Epithelial cell of esophagus (primary cell): ENCODE measurements at places on chromosomes 5 and 9.

- peak; percentile 63 for DNase-seq
Measured at GRCh38 chr5:69230181-69230580, 4.5 kb upstream of the CDK7 start.

GRCh38 chr9:105971986-105972385 lies 277.6 kb downstream of the TMEM38B start:
- DNase-seq: no peak

DNA sequence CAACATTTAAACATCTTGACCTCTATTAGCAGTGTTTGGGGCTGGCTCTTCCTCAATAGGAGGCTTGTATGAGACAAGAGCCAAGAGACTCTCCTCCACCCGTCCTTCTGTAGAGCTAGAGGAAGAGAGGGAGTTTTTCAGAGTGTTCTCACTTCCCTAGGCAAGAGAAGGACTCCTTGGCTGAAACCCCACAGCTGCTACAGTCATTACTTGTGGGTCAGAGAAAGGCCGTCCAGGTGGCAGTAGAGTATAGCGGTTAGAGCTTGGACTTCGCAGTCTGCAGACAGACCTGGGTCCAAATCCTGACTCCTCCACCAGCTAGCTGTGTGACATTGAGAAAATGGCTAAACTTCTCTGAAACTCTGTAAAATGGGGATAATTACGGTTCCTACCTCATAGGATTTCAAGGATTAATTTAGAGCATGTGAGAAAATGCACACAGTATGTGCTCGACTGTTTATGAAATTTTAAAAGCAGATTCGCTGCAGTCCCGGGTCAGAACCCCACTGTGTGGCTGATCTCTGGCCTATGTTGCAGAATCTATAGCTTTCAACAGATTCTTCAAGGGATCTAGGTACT lies 80.8 kb upstream of the ARAP3 start:
- no peak for DNase-seq

DNA sequence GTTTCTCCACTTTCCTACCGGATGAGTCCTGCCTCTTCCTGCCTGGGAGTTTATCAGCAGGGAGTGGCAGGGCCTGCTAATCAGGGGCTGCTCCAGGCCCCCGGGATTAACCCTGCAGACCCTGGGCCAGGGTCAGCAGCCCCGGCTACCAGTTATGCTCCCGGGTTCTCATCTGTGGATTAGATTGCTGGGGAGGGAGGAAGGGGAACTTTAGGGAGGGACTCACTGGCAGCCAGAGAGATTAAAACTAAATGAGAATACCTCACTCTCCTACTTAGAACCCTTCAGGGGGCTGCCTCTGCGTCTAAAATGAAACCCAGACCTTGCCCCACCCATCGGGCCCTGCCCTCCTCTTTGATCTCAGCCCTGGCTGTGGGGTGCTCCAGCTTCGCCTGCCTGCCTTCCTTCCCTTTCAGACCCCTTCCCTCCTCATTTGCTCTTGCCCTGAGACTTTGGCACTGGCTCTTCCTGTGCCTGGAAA lies 130.5 kb upstream of the HAND1 start:
- DNase-seq: no peak

DNA sequence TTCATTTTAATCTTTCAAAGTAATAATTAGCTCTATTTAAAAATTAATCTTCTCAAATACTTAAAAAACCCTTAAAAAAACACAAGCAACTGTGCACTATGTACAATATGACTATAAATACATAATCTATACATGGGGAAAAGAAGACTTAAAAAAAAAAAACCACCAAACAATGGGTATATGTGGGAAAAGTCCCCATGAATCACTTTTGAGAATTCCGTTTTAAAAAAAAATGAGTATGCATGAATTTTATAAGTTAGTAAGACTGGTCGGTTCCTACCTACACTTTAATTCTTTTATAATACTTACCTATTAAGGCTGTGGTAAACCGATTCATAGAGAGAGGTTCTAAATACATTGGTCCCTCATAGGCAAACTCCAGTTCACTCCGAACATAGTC lies 27.7 kb downstream of the RNF145 start:
- no peak for DNase-seq

GRCh38 chr5:152883066-152883775 lies 478.1 kb upstream of the NMUR2 start:
- peak; percentile 3 for DNase-seq

DNA sequence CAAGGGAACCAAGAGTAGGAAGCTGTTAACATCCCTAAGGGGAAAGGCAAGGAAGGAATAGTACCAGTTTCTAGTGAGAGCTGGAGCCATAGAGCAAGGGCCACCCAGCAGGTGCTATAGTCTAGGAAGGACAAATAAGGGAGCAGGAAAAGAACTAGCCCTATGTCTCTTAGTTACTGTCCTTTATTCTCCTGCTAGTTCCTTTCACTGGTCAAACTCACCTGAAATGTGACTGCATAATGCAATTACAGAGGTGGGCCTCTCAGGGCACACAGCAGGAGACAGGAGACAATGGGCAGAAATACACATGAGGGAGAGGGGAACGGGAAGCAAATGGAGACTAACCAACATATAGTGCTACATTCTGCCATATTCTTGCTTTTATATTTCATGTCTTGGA lies 26.7 kb upstream of the FRMPD1 start:
- DNase-seq: no peak

DNA sequence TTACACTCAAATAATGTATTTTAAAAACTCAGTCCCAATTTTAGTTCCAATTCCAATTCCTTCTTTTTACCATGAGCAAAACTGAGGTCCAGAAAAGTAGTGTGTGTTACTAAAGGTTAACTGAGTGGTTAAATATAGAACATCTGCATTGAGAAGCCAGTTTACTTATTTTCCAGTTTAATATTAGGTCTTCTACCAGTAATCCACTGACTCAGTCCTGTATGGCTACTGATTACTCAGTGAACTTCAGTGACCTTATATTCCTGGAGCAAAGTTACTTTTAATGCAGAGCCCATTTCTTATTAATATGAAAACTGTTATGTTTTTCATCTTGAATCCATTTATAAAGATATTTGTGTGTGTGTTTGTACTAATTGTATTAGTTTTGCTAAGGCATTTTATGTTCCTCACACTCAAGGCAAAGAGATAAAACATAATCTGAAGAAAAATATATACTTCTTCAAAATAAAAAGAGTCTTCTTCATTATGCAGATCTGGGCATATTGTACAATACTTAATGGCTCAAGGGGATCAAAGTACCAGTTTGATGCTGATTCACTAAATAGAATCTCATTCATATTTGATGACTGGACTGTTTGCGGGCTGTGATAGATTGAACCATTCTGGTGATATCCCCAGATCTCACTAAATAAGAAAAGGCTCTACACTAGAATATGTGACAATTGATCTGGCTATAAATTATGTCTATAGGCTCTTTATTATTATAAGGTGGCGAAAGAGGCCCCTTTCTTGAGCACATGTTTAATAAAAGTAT lies 60.8 kb downstream of the DMXL1 start:
- no peak for DNase-seq

- DNase-seq: no peak
Measured at GRCh38 chr5:94754824-94755223, 136.4 kb downstream of the SLF1 start.

- DNase-seq: no peak
Measured at GRCh38 chr5:149798466-149798865, 68.4 kb downstream of the PPARGC1B start.

DNA sequence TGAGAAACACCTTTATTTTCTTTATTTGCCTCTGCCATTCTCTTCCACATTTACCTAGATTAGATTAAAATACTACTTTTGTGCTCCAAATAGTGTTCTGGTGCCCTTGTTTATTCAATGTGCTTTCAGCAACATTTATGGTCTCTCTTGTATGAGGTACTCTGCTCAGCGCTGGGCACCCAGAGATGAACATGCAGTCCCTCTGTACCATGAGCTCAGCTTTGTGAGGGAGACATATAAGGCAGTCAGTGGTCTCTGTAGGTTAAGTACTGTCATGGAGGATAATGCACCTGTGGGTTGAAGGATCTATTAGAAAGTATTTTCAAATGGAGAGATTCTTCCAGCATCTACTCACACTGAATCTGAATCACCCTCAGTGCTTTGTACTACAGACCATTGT lies 176.5 kb downstream of the TAF11L14 start:
- no peak for DNase-seq

DNA sequence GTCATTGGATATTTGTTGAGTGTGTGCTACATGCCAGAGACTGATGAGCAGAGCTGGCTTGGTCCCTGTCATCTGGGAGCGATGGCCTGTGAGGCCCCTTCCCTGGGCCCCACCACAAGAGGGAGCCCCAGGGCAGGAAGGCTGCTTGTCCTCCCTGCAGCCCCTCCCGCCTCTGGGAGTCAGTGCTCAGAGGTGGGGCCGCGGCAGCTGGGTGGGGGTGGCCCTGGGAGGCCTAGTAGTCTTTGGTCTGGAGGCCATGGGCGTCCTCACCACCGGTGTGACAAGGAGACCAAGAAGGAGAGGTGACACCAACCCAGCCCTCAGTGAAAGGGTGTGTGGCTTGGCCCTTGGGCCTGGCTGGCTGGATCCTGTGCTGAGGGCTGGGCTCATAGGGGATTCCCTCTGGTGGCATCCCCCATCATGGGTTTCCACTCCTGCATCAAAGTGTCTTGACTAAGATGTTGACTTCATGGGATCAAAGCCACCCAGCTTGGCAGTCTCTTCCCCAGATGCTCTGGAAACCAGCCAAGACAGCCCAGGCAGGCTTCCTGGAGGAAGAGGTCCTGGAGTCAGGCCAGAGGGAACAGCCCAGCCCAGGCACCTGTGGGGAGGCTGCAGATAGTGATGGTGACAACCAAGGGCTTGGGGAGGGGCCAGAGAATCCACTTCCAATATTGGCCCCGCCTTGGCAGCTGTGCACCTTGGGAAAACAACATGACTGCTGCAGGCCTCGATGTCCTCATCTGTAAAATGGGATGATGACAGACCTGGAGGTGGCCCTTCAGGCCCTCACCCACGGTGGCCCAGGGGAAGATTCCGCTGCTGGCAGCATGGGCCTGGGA lies 166.7 kb downstream of the GAPVD1 start:
- DNase-seq: peak; percentile 27

DNA sequence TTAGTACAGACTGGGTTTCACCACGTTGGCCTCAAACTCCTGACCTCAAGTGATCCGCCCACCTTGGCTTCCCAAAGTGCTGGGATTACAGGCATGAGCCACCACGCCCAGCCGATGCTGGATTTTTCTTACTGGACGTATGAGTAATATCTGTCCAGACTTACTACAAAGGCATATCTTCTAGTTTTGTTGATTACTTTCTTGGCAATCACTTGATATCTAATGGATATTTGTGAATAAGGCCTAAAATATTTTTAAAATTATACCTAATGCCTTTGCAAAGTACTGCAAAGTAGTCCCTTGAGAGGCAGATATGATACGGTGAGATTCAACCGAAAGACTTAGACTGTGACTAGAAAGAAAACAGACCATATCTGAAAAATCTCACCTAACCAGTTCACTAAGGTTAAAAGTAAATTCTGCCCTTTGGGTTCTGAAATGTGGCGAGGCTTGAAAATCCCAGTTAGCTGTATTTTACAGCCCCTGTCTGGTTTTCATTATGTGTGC lies 152.1 kb downstream of the GNAQ start:
- DNase-seq: peak; percentile 72

- no peak for DNase-seq
Measured at GRCh38 chr5:33852319-33852718, 39.5 kb downstream of the ADAMTS12 start.

GRCh38 chr5:132777209-132778069 lies at the start of gene SEPTIN8:
TSS of gene SEPTIN8 (minus strand) at chr5:132777239. CDS start at chr5:132777137, 102 bp downstream.
- DNase-seq: peak; percentile 48

- no peak for DNase-seq
Measured at GRCh38 chr9:87677776-87678587, 47.9 kb upstream of the CTSL start.

DNA sequence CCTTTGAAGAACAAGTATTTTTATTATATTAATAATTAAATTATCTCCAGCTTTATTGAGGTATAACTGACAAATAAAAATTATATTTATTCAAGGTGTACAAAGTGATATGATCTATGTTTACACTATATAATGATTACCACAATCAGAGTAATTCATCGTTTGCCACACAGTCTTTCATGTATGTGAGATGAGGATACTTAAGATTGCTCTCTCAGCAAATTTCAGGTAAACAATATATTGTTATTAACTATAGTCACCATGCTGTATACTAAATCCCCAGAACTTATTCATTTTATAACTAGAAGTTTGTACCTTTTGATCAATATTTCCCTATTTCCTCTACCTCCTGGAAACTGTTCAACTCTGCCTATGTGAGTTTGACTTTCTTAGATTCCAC lies 16.7 kb upstream of the CCNO start:
- no peak for DNase-seq

DNA sequence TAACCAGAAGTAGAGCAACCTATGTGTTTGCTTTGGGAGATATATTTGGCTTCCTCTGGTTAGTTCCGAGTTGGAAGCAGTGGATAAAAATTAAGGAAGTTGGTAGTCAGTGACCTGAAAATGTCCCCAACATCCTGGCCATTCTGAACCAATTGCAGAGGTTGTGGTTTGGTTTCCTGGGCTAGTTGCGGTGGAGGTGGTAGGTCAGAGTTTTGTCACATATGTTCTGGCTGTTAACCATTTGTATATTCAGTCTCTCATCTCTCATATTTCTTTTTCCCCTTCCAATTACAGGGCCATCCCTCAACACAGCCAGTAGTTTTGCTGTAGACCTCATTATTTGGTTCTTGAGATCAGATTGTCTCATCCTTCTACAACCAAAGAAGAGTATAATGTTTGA lies 1026.9 kb downstream of the PTPRD start:
- no peak for DNase-seq

GRCh38 chr9:106358331-106358730 lies 504.6 kb upstream of the ZNF462 start:
- no peak for DNase-seq

DNA sequence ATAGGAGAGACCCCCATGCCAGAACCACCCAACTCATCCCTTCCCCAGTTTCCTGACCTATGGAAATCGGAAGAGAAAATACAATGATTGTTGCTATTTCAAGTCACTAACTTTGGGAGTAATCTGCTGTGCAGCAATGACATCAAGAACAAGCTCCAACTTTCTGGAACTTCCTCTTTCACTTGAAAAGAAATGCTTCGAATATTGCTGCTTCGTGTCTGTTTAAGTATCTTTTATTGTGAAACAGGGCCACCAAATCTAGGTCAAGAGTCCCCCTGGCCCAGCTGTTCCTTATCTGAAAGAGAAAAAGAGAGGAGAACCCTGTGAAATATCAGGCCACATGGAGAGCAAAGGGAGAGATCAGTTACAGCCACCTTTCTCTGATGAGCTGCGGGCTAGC lies 59.4 kb upstream of the DNAH5 start:
- DNase-seq: no peak

GRCh38 chr9:128823362-128823902 lies 5.1 kb downstream of the ENDOG start:
- no peak for DNase-seq

DNA sequence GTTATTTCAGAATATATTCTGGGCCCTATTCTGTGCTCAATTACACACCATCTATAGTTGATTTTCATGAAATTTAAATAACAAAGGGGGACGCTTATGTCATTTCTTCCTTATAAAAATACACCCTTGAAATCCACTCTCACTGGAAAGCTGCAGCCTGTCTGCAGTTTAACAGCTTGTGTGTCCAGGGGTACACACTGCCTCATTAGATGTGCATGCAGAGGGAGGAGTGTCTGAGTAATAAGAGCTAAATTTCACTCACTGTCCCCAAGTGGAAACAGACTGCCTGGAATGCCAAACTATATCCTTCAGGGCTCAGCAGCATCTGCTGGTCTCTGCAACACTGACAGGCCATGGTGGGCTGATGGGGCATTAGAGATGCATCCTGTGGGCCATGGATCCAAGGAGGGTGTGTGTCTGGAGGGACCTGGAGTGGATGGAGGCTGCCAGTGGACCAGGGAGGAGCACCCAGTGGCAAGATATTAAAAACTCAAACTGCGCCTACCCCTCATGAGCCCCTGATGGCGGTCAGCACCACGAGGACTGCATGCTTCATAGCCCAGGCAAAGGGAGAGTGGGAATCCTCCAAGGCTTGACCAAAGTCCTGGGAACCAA lies 15.8 kb upstream of the TIFAB start:
- no peak for DNase-seq
